Activated CD4-positive, CD25-positive, alpha-beta regulatory T cell treated with anti-CD3 and anti-CD28 coated beads, Interleukin-2, amount 50 U/mL, for 24 hours (primary cell): ENCODE measurements at places on chromosomes 7 and 10.

DNA sequence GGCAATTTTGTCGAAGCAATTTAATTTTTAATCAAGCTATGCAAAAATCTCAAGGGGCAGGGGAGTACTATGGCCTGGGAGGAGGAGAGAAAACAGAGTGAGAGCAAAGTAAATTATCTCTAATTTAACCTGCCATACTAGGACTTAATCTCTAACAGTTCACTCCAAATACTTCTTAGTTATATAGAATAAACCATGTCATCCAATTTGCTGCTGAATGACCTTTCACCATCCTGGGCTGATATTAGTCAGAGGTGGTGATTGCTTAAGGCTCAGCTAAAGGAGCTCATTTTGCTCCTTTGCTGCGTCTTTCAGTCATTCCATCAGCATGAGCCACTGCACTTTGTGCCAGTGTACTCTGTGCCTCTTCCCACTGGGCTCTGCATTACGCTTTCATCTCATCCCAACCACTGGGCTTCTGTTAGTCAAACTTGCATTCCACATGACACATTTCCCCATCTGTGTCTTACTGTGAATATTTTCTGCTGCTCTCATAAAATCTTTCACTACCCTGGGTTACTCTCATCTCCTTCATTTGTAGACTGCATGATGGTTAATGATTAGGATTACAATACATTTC lies 84.3 kb downstream of the CD36 start:
- no peak for ATAC-seq

GRCh38 chr10:74382663-74383062 lies 231.6 kb downstream of the ADK start:
- ATAC-seq, result no peak

DNA sequence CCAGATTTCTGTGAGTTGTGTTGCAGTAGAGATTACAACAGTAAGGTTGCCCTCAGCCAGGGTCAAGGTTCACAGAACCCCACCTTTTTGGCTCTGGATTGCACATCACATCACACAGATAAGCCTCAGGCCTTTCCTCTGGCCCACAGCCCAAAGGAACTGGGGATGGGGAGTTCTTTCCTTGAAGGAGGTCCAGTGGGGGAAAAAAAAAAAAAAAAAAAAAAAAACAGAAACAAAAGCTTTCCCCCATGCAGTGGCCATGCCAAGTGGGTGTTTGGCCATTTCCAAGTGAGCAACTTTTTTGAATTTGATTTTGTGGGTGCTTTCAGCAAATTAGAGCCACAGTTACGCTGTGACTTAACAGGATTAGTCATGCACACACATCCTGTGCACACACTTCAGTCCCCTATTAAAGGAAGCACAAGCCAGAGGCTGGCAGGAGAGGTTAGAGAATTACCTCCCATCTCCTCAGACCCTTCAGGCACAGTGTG lies 79.3 kb upstream of the NANOS1 start:
- no peak for ATAC-seq

GRCh38 chr7:151276666-151277590 lies 28.4 kb upstream of the SMARCD3 start:
- ATAC-seq, result peak; percentile 87

DNA sequence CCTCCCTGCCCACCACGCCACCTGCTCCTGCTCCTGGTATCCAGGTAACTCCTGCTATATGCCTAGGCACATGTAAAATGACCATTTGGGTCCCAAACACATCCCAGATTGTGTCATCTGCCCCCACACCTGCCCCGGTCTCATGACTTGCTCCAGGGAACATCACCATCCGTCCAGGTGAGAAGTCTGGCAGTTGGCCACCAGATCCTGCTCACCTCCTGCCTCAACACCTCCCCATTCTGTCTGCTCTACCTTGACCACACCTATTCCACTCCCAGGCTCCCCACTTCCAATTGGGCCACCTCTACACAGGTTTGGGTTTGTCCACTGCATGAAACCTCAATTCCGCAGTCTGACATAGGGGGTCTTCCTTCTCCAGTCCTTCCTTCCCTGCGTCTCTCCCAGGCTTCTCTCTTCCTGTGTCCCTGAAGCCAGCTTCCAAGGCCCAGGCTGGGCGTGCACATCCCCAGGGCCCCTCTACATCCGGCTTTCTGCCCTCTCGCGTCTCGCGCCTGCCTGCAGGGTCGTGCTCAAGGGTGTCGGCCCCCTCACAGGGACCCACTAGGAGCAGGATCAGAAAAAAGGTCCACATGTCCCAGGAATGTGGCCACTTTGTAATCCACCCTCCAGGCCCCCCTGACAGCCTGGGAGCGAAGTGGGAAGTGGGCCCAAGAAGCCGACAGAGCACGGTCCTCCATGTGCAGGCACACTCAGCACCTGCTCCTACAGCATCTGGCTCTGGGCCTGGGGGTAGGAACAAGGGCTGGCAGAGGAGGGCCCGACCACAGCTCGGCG lies 49.3 kb upstream of the DAGLB start:
- ATAC-seq, result no peak

DNA sequence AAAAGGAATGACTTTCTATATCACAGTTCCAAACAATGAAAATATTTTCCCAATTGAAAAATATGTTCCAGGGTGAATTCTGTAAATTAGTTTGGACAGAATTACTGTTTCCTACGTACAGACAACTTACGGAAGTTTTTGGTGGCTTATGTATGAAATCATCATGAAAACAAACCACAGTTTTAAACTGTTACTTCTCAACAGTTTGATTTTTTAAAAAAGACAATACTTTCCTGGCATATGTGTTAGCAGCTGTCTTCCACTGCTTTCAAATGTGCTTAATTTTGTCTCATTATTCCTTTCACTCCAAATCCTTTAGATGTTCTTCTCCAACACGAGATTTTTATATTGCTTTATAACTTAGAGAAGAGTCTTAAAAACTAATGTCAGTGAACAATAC lies 56.2 kb downstream of the SEMA3A start:
- ATAC-seq, result no peak

DNA sequence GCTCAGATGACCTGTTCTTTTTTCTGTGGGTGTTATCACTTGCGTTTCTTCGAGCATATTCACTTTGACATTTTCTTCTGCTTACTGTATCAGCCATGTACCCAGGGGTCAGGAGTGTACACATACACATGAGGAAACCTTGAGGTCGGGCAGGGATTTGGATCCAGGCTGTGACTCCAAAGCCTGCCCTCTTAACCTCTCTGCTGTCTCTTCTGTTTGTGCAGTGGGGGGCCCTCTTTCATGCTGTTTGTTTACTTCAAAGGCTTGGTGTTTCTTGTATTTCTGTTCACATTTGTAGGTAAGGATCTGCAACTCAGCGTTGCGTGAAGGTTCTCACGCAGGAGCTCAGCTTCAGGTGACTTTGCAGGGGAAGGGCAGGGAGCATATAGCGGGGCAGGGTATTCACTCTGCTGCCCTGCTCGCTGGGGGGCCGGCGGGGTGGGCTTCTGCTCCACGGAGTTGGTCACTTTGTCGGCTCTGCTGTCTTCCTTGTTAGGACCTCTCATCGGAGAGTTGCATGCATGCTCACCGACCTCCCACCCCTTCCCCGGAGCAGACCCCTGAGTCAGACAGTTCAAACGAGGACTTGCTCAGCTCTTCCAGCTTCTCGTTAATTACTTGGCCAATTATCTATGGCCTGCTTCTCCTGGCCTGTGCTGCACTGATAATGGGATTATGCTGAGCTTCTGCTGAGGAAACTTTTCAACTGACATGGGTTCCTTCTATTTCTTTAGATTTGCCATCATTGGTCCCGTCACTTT lies 77.5 kb downstream of the SDK1 start:
- ATAC-seq, result no peak

GRCh38 chr10:125538947-125539731 lies 143.8 kb downstream of the TEX36 start:
- ATAC-seq, result no peak

DNA sequence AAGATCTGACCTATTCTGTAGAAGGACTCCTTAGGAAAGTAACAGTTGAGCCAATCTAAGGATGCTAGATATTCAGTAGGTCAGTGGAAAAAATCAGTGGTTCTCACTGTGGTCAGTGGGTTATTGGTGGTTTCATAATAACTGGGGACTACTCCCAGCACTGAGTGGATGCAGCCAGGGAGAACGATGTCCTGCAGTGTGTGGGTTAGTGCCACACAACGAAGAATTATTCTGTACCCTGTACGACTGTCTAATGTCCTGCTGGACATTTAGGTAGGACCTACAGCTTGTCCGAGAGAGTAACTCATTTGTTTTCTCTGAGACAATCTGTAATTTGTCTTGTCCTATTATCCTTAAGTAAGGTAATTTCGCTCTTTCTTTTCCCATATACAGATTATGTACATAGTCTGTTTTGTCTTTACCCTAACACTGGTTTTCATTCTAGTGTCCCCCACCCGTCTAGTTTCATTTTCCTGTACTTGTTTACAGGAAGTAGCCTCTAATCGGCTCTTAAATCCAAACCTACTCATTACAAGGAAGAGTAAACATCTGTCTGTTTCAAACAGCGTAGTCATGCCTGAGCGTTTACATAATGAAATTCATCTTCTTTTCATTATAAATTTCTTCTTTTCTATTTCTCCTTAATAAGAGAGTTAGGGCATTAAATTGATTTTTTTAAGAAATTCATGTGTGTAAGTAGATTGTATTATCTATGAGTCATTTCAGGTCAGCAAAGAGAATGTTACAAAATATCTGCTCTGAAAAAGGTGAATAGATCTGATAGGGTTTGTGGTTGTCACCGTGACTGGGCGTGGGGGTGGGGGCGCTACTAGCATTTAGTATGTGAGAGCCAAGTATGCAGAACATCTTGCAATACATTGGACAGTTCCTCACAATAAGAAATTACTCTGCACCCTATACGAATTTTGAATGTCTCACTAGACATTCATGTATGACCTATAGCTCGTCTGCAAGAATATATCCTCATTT lies 8.3 kb upstream of the ZC3HAV1L start:
- peak; percentile 86 for ATAC-seq

DNA sequence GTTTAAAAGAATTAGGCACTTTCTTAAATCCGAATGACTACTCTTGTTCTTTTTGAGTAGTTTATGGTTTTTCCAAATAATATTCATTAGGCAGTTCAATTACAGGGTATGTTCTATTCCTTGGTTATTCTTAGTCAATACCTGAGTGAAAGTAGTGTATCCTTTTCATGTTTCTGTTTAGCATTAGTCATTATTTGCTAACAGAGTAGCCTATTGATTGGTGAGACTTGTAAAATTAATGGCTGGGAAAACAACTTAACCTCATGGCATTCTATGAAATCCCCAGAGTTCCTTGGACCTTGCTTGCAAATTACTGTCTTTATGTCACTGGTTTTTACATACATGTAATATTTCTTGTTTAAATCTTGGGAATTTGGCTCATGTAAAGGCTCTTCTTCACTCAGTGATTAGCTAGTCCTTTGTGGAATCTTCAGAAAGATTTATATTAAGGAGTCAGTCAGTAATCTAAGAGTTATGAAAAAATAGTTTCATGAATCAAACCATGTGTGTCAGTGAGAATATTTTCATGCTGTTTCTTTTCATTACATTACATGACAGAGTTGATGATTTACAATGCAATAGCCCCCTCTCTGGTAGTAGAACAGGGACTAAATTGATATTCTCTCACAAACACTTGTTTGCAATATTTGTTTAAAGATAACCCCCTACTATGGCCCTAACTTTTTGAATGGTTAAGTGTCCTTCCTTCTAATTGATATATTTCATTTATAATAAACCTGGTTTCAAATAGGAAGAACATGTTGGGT lies 81.5 kb upstream of the LRRTM3 start:
- ATAC-seq, result no peak

- peak; percentile 69 for ATAC-seq
Measured at GRCh38 chr7:25098096-25099046, 26.7 kb downstream of the CYCS start.

DNA sequence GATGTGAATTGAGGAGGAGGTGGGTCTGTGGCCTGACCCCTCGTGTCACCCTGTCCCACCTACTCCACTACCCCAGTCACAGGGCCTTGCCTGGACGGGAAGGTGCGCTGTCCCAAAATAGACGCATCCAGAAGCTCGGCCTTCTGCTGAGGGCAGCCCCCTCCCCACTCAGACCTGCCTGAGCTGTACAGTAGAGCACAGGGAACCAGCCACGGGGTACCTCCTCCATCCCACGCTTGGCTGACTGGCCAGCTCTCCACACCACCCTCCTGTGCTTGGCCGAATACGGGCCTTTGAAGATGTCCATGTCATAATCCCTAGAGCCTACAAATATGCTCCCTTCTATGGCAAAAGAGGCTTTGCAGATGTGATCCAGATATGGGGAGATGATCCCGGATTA lies 88.3 kb downstream of the CHST15 start:
- no peak for ATAC-seq

DNA sequence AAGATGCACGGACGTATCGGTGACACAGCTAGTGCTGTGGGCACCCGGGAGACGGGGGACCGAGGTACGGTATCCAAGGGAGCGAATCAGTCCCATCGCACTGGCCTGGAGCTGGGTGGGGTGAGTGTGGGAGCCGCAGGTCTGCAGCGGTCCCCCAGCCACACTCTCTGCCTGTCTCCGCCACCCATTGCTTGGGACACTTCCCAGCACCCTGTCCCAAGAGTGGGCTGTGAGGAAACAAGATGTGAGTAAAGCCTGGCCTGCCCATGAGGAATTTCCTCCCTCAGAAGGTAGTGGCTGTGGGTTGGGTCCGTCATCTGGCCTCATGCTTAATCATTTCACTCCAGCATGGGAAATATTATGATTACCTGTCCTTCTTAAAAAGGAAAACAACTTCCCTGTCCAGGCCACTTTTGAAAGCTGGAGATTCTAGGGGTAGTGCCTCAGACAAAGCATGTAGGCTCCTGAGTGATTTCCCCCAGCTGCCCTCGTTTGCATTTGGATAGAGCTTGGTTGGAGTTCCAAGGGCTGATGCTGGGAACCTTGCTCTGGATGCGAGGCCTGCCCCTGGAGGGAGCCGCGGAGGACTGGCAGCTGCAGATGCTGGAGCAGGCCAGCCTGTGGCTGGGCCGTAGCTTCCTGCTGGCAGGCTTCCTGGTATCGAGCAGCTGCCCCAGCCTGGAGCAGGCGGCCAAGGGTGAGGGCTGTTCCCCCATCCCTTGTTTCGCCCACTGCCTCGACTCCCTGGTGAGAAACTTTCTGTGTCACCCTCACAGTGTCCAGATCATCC lies 6.2 kb upstream of the ACTR3C start:
- ATAC-seq, result no peak

- ATAC-seq, result peak; percentile 30
Measured at GRCh38 chr7:114922652-114923402, 933 bp downstream of the MDFIC start.

GRCh38 chr7:50952544-50952943 lies 169.8 kb upstream of the GRB10 start:
- no peak for ATAC-seq

GRCh38 chr10:31580646-31581045 lies 261.6 kb downstream of the ZEB1 start:
- no peak for ATAC-seq

DNA sequence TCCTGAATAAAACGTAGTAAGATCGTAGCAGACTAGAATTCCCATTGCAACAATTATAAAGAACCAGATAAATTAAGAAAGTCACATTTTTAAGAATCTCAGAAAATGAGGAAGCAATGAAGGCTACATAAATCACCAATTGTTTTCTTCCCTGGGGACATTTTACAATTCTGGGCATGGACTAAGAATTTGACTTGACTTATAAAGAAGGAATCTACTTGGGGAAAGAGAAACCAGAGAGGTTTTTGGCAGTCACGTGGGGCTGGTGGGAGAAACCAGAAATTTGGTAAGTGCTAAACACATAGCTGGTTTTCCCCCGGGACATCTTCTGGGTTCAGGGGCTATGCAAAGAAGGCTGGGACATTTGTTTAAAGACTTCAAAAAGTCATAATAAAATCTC lies 109.8 kb upstream of the IL6 start:
- no peak for ATAC-seq

GRCh38 chr10:25068152-25069058 lies 52.0 kb downstream of the THNSL1 start:
- ATAC-seq, result no peak

GRCh38 chr7:23021596-23021995 lies 7.7 kb upstream of the HYCC1 start:
- ATAC-seq, result no peak
